Stimulated activated CD8-positive, alpha-beta memory T cell treated with anti-CD3 and anti-CD28 coated beads, Interleukin-7, amount 100 ng/mL, for 24 hours (primary cell): ENCODE measurements at places on chromosomes 4 and X.

DNA sequence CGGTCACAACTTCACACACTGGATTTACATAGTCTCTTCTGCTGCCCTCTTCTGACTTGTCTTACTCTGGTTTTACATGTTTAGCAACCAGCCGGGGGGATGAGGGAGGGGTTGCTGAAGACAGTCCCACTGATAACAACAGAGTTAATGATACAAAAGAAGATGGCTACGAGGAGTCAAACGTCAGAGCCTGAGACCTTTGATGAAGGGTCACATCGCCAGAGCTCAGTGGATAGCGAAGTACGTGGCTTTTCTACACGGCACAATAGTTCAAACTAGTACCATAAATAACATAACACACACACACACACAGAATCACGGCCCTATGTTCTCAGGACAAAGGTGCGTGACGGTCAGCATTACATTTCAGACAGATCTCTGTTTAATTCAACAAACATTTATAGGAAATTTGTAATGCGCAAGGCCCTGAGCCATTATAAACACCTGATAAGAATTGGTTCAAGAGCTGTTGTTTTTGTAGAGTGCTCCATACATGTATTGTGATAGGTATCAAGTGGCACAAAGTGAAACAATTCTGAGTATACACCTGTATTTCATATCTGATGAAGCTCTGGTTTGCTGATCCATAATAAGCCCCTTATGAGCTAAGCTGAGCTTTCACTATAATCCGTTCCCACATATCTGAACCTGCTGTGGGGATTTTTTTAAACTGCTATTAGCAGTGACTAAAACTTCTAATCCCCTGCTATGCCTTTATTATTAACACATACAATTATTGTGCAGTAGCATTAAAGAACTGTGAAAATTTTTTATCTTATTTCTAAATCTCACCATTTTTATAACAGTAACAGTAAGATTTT, 100.0 kb downstream of the NR3C2 start:
- no peak for DNase-seq

GRCh38 chrX:47030339-47030738, 47.9 kb upstream of the RGN start:
- DNase-seq: no peak

- no peak for DNase-seq
These were observed 55.8 kb downstream of the CLCN5 start for GRCh38 chrX:49978176-49978575.

GRCh38 chr4:71360844-71361243, 22.0 kb downstream of the SLC4A4 start:
- no peak for DNase-seq

GRCh38 chr4:41693629-41694028, 54.9 kb downstream of the PHOX2B start:
- DNase-seq: no peak

DNA sequence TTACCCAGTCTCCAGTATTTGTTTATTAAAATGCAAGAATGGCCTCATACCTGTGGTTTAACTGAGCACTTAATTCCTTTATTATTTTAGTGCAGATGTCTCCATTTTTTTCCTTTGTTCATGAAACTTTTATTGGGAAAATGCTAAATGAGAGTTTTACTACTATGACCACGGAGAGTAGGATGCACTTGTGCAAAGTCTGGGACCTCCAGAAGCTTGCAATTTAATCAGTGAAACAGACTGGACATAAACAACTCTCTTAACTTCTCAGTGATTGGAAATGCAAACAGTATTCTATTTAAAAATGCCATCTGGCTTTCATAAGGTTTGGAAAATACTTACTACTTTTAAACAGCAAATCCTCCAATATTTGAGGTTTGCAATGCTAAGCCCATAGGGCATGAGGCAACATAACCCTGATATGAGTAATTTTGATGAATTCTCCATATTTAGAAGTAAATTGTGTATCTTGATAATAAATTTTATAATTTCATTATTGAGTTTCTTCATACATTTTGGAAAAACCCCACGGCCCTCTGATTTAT, 718.7 kb upstream of the MAGEB2 start:
- no peak for DNase-seq

GRCh38 chrX:40644821-40645358, 2.5 kb downstream of the CXorf38 start:
- no peak for DNase-seq
